ENCODE measurements at places on chromosomes 7 and 10.
A peak's percentile ranks its signal among the peaks of the same experiment; 100 is the strongest.

DNA sequence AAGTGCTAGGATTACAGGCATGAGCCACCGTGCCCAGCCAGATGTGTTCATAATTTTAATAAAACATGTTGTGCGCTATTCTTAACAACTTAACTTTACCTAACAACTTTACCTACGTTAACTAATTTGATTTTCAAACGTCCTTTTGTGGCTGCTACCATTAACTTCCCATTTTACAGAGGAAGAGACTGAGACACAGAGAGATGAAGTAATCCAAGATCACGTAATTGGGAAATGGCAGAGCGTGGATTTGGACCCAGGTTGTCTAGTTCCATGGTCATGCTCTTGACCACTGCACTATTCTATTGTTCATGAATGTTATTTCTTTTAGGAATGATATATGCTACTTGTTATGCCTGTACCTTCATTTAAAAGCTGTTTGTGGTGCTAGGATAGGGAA lies 80.3 kb upstream of the MTPN start:
- DNase-seq = no peak

GRCh38 chr7:157471259-157472125 lies 134.7 kb downstream of the DNAJB6 start:
- DNase-seq = no peak

- no peak for DNase-seq
Measured at GRCh38 chr10:90777621-90778020, 80.2 kb downstream of the HTR7 start.

- peak; percentile 54 for DNase-seq
Measured at GRCh38 chr7:113159746-113160339, 41.5 kb upstream of the SMIM30 start.

- no peak for DNase-seq
Measured at GRCh38 chr7:5662828-5663227, 118.6 kb downstream of the RNF216 start.

- no peak for DNase-seq
Measured at GRCh38 chr7:149498811-149499210, 1.2 kb upstream of the ZNF746 start.

DNA sequence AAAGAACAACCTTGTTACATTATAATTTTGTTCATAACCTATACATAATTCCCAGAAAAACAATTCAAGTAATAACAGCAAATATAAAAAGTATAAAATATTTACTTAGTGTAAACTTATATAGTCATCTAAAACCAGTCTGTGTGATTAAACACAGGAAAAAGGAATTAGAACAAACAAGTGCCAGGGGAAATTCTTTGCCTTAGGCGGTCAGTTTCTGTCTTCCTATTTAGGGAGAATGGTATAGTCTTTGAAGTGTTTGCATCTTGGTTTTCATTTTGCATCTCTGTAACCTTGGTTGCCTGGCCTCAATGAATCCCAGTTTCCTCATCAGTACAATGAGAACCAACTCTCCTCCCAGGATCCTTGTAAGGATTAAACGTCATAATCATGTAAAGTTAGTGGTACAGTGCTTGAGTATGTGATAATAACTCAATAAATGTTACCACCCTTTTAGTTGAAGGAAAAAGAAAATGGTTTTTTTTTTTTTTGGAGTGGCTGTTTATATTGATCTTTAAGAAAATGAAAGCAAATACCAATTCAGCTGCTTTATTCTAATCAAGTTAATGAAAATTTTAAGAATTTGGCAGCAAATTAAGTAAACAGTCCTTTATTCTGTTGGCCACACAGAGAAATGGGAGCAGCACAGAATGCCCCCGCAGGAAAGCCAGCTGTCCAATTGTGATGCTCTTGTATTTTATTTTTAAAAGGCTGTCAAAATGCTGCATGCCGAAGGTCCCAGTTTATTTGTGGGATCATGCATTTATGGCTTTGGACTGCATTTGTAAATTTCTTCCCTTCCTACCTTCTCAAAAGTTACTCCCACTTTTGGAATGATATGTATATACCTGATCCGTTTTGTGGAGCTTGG lies 61.8 kb downstream of the SHH start:
- no peak for DNase-seq

DNA sequence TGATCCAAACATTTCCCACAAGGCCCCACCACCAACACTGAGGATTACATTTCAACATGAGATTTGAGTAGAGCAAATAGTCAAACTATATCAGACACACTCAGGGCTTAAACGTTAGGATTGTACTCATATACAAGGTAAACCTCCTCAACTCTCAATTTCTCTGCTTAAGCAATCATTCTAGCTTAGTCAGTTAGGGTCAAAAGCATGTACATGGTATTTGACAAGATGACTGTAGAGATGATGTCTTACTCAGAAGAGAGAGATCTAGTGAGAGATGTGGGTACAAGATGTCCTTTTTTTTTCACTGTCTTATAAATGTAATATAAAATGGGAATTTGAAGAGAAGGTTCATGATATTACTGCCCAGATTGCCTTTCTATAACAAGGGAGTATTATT lies 270.1 kb downstream of the PRKG1 start:
- no peak for DNase-seq

DNA sequence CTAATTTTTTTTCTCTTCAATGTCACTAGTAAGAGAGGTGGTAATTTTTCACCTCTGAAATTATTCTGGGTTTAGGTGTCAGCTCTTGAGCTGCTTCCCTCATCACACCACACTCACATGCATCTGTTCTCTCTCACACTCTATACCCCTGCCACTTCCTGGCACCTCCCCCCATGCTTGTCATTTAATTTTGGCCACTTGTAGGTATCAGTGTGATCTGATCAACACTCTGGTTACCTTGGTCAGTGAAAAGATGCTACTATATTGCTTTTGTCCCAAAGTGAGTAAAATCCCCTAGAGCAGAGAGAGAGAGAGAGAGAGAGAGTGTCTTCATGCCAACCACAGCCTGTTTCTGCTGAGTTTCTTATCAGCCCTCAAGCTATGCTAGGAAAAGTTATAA lies 42.5 kb downstream of the STK17A start:
- no peak for DNase-seq

DNA sequence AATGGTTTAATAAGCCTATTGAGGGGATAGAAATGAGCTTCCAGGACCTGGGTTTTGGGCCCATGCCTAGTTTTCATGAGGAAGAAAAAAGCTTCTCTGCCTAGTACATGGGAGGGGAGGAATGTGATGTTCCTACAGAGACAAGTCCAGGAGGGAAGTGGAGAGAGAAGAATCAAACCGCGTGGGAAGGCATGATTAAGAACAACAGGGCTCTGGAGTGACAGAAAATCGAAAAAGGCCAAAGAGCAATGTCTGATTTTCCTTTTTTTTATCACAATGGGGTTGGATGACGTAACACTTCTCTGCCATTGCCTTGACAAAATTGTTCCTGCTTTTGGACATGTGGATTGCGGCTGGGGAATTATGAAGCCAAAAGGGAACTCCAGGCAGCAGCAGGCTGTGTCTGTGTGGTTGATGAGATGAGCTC lies 258.6 kb downstream of the CXCL12 start:
- DNase-seq = no peak

- DNase-seq = no peak
Measured at GRCh38 chr10:100238429-100238828, 9.0 kb upstream of the CHUK start.

DNA sequence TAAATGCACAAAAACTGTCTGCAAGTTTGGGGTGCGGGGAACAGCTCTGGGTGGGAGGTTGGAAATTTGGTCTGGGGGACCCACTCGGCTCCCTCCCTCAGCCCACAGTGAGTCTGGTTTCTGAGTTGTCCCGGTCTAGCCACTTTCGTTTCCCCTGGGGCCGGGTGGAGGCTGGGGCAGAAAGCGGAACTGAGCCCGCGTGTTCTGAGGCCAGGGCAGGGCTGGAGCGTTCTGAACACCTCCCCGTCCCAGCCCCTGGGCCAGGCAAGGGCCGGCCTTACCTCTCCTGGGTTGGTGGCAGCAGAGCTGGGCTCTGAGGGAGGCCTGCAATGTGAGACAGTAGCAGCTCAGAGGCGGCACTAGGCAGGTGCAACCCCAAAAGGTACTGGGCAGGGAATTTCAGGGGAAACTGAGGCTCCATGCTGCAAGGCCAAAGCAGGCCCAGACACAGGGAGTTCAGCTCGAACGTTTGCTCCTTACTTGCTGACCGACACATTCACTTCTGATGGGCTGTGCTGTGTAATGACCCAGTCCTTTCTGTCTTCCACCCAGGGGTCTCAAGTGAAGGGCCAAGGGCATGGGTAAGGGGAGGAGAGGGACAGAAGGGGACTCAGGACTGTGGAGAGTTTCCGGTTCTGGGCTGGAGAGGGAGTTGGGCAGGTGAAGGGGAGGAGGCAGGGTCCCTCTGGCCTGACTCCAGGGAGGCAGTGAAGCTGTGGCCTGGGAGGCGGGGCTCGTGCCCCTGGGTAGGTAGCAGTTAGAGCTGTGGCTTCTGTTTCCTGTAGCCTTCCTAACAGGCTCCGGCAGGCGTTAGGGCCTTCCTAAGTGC lies 3.0 kb downstream of the IRF5 start:
- no peak for DNase-seq

GRCh38 chr10:77598606-77599005 lies 39.0 kb downstream of the KCNMA1 start:
- DNase-seq = no peak

DNA sequence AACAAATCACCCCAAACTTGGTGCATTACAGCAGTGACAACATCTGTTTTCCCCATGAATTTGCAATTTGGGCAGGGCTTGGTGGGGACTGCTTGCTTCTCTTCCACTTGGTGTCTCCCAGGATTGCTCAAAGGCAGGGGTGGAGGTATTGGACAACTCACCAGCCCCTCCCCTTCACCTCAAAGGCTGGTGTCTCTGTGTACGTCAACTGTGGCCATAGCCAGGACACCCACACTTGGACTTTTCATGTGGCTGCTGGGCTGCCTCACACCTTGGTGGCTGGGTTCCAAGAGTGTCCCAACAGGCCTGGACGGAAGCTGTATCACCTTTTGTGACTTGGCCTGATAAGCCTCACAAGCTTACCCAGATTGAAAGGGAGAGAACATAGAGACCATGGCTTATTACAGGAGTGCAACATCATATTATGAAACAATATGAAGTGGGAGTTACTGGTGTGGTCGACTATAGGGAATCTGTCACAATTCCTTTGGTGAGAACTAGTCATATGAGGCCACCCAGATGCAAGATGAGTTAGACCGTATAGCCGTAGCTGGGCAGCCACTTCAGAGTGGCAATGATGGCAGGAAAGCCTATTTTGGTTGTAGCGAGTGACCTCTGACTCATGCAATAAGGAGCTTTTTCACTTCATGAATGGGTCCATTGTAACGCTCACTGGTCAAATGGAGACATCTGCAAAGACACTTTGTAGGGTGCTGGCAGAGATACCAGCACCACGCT lies 187.6 kb upstream of the ITGB1 start:
- DNase-seq = no peak

GRCh38 chr10:75612904-75613684 lies 181.7 kb downstream of the LRMDA start:
- peak; percentile 20 for DNase-seq

- no peak for DNase-seq
Measured at GRCh38 chr7:70704831-70705346, 427.1 kb upstream of the GALNT17 start.

- no peak for DNase-seq
Measured at GRCh38 chr7:158854681-158855081, 1.7 kb upstream of the DYNC2I1 start.

GRCh38 chr7:51017576-51018535 lies 235.2 kb upstream of the GRB10 start:
- DNase-seq = no peak

DNA sequence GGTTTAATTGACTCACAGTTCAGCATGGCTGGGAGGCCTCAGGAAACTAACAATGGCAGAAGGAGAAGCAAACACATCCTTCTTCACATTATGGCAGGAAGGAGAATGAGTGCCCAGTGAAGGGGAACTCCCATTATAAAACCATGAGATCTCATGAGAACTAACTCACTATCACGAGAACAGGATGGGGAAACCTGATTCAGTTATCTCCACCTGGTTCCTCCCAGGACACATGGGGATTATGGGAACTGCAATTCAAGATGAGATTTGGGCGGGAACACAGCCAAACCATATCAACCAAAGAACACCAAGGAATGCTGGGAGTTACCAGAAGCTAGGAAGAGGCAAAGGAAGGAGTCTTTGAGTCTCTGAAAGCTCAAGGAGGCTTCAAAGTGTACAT lies 94.3 kb downstream of the IPMK start:
- no peak for DNase-seq

- DNase-seq = no peak
Measured at GRCh38 chr7:86448856-86449255, 194.9 kb upstream of the GRM3 start.

DNA sequence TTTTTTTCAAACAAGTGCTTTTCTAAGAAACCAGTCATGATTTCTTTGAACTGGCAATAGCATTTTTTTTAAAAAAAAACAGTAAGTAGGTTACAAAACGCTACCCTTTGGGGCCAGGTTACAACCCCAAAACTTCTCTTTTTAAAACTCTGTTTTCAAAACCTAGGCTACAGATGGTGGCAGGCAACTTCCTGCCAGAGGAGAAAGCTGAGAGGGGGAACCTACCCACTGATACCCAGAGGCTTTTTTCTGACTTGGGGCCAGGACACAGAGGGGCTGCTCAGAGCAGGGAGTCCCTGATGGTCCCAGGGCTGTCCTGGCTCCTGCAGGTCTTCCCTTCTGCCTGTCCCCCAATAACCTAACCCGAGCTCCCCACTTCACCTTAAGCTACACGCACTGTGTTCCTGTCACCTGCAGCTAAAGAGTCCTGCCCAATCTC lies 6.9 kb downstream of the STN1 start:
- DNase-seq = no peak

DNA sequence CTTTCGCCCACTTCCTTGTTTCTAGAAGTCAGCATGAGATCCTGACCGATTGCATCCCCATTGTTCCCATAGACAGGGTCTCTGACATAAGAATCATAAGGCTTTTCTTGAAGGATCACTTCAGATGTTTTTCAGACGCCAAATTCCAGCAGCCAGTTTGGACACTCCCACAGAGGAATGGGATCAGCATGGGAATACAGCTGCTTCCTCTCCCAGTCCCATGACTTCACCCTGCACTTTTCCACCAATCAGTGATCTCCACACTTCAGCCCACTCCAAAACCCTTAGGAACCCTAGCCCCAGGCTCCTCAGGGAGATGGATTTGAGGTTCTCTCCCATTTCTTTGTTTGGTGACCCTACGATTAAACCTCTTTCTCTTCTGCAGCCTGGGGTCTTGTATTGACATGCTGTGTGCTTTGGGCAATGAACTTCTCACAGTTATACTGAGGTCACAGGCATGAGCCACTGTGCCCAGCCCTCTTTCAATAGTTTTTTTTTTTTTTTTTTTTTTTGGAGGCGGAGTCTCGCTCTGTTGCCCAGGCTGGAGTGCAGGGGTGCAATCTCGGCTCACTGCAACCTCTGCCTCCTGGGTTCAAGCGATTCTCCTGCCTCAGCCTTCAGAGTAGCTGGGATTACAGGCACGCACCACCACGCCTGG lies 52.8 kb upstream of the CHST3 start:
- no peak for DNase-seq

- DNase-seq = no peak
Measured at GRCh38 chr7:95915731-95916130, 143.4 kb downstream of the DYNC1I1 start.

- no peak for DNase-seq
Measured at GRCh38 chr7:98659756-98660155, 42.7 kb downstream of the NPTX2 start.

DNA sequence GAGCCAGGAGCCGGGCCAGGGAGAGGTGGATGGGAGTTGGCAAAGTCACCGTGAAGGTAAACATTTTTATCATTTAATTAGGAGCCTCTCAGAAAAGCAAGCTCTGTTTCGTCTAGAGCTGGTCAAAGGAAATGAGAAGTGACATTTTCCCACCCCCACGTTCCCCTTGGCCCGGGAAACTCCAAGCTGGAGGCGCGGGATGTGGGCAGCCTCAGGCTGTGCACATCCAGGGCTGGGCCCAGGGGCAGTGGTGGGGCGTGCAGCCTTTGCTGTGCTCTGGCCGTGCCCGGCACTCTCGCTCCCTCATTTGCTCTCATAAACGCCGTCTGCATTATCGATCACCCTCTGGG lies 135.6 kb upstream of the RET start:
- no peak for DNase-seq

Data from astrocyte of the hippocampus (primary cell).